ENCODE measurements at places on chromosomes 11 and 22.
A peak's percentile ranks its signal among the peaks of the same experiment; 100 is the strongest.

GRCh38 chr11:128789497-128790150, 77.5 kb downstream of the KCNJ1 start:
- peak; percentile 27 for DNase-seq

DNA sequence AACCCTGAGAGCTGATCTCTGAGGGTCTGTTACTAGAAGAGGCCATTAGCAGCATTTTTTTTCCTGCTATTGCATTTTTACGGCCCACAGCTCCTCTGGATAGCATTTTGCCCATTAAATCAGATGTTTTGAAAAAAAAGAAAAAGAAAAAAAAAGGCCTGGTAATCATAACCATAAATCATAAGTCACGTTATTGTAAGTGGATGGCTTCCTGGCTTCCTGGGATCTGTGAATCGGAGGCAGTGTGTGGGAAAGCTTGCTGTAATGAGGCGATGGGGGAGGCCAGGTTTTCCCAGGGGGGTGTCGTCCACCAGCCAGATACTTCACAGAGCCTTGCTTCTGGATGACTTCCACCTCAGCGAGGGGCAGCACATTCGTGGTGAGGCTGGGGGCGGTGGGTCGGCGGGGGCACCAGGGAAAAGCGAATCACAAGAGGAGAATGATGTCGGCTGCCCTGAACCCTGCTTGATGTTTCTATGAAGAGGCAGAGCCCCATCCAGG, 106.5 kb upstream of the SYT13 start:
- DNase-seq = peak; percentile 50

- no peak for DNase-seq
Measured at GRCh38 chr11:134819041-134819440, 407.0 kb upstream of the B3GAT1 start.

GRCh38 chr11:44780940-44781631, 54.3 kb downstream of the TSPAN18 start:
- DNase-seq = no peak

- no peak for DNase-seq
Measured at GRCh38 chr11:46350695-46351094, 3.4 kb downstream of the DGKZ start.

- no peak for DNase-seq
Measured at GRCh38 chr11:87555101-87555500, 517.4 kb downstream of the TMEM135 start.

DNA sequence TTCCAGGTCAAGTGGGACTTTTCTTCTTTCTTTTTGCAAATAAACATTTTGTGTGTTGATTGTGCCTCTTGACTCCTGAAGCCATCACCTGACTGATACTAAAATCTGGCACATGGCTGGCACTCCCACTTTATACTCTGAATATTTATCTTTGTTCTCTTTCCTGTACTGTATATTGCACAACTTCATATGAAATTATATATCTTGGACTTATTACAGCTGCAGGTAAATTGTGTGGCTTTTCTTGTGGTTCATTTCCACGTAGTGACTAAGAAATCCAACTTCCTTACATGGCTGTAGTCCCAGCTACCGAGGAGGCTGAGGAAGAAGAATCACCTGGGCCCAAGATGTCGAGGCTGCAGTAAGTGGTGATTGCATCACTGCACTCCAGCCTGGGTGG, 23.7 kb upstream of the OR5B12 start:
- DNase-seq = no peak

DNA sequence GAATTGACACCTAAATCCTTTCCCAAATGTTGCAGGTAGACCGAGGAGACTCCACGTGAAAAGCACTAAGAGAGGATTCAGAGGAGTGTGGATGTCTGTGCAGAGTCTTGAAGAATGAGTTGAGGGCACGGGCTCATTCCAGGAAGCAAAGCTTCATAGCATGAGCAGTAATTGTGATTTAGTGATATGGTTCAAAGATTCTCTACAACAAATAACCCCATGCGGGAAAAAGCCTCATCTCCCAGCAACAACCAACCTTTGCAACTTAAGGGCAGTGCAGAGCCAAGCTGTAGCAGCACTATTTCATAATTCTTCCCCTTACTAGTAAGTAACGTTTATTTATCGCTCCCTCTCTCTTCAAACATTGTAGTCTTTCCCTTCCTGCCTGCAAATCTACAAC, 87.5 kb upstream of the CLMP start:
- DNase-seq = no peak

- DNase-seq = no peak
Measured at GRCh38 chr11:96943970-96944369, 554.2 kb downstream of the JRKL start.

GRCh38 chr11:17528181-17528691, 16.0 kb downstream of the USH1C start:
- DNase-seq = peak; percentile 19

DNA sequence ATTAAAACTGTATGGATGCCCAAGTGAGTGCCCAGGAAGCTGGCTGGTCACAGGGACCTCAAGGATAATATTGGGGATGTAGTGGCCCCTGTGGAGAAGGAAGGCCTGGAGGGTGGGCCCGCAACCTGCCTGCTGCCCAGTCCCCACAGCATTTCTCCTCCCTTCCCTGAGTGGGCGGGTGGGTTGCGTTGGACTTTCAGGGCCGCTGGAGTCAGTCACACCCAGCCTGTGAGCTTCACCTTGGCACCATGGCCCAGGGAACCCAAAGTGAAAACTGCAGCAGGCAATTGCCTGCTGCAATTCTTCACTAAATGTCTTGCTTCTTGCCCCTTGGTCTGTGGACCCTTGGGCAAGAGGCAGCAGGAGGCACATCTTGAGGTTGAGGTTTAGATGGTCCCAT, 4.7 kb downstream of the GNAZ start:
- DNase-seq = no peak

DNA sequence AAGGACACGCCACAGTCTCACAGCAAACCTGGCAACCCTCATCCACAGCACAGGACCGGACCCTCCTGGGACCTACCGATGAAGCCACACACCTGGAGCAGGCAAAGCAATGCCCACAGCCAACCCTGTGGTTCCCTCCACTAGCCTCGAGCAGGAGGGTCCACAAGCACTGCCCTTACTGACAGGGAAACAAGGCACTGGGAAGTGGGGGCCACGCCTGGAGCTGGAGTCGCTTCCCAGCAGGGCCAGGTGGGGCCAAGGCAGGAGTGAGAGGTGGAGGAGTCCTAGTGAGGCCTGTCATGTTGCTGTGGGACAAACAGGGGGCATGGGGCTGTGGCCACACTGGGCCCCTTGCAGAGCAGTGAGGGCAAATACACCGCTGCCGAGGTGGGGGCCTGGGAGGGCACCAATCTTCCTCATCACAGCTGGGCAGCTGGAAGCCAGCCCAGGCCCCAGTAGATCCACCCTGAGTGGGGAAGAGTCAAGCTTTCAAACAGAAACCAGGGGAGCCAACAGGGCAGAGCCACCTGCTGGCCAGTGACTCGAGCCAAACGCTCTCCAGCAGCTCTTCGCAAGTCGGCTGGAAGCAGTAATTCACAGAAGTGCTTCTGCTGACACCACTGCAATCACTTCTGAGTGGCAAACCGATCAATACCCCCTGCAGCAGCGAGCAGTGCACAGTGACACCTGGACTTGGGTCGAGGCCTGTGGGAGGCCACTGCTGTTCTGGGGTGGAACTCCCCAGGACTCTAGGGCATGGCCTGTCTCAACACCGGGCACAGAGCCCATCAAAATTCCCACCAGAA, 13.7 kb downstream of the SULT4A1 start:
- DNase-seq = no peak

DNA sequence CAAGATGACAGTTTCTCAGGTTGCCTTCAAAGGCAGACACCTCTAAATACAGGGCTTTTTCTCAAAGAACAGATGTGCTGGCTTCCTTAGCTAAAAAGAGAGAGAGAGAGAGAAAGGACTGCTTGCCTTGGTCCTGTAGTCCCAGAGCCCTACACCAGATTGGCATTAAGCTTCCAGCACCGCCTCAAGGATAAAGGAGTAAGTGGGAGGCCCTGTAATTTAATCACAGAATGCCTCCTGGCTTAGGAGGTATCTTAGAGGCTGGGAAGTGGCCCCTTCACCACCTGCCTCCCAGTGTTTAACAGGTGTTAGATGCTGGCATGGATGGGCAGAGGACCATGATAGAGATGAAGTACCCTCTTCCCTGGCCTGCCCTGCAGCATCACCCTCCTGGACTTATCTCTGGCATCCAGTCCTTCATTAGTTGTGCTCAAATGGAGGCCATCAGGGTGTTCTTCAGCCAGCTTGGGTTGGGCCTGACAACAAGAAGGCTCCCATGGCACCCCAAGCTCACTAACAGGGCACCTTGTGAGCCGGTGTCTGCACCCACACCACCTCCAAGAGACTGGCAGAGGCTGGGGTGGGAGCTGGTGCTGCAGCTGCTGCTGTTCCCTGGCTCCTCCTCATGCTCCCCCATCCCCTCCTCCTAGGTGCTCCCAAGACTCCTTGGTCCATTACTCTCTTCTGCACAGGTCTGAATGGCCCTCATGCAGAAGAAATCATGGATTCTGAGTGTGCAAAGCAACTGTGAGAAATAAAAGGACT, 32.5 kb downstream of the ABCC8 start:
- no peak for DNase-seq

DNA sequence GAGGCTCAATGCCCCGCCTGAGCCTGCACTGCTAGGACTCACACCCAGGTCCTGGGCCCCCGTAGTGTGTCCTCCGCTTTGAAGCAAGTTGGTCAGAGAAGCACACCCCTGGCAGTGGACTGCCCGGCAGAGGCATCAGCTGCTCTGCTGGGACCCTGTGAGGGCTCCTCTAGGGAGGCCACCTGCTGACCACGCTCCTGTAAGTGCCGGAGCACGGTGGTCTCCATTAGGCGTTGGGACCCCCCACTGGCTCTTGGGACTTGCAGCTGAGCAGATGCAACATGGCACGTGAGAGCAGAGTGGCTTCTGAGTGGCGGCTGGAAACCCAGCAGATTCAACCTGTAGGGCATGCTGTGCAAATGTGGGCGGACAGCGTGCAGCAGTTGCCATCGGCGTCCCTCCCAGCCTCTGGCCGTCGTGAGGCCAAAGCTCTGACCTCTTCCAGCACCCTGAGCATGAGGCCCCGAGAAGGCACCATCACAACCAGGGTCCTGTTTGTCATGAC, 16.9 kb downstream of the MRGPRG start:
- DNase-seq = no peak

DNA sequence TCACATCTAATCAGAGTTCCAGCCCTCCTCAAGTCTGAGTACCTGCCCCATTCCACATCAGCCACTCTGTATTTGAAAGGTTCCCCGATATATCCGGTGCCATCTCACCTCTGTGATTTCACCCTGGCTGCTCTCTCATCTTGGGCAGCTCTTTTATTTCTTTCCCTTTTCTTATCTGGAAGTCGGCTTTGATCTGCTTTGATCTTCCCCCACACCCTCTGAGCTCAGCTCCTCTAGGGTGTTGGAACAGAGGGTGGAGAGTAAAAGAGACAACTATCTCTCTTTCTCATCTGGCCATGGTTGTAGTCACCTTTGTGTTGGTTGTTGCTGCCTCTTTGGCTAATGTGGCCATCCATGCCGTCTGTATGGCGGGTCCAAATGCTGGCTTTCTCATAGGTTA, 108.3 kb downstream of the ENTHD1 start:
- DNase-seq = no peak

DNA sequence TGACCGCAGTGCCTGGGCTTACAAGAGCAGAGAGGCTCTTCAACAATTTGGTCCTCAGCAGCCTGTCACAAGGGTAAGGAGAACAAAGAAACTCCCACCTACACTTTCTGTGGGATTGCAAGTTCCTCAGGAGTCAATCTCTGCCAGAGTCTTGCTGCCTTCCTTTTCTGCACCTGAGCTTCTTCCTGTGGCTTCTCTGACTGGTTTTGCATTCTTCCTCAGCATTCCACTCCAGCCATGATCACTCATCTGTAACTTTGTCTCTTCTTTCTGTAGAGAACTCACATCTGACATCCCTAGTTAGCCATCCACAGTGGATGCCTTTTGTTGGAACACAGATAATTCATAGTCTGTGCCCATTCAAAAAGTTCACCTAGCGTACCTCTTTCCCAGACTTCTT, 14.2 kb upstream of the OR6A2 start:
- DNase-seq = no peak

DNA sequence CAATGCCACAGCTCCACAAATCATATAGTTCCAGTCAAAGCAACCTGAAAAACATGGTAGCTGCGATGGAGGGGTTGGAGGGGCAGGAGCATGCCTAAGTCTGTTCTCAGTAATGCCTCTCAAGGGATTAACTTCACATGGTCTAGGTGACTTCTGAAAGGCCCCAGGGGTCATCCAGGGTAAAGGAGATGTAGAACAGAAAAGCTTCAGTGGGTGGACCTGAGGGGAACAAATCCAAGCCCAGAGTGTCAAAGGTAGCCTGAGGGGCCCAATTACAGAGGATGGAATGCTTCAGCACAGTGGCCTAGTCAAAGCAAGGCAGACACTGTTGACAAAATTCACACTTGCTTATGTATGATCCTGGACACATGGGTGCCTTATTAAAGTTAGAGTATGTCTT, 23.3 kb downstream of the OR4D9 start:
- no peak for DNase-seq

DNA sequence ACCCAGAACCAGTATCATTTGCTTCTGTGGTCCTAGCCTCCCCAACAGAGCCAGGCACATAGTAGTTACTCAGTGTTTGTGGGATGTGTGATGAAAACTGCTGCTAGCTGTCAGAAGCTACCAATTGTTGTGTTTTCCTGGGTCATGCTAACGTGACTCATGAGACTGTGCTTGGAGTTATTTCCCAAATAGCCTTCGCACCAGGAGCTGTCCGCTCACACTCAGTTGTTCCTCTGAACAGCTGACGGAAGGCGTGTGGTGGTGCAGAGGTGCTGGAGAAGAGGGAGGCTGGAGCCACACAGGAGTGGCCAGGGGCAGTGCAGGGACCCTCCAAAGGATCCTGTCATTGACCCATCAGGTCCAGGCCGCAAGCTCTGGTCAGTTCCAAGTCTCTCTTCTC, 53.9 kb upstream of the TBCEL start:
- no peak for DNase-seq

DNA sequence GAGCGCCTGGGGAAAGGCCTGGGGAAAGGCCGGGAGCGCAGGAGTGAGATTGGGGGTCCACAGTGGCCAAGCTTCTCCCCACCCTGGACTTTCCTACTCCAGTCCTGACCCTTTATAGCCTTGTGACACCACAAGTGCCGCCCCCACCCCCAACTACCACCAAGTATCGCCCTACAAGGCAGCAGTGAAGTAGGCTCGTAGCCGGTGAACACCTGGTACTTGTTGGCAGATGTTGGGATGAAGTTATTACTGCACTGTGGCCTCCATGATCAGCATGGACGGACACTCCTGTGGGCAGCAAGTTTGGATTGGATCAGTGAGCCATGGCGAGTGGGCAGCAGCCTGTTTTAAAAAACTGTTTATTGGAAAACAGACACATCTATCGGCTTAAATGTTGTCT, 45.0 kb downstream of the EIF3F start:
- no peak for DNase-seq

- DNase-seq = no peak
Measured at GRCh38 chr22:16562711-16563554, 29.7 kb downstream of the CCT8L2 start.

GRCh38 chr11:102560555-102561011, 30.0 kb upstream of the MMP7 start:
- peak; percentile 69 for DNase-seq
